ENCODE measurements at places on chromosomes 7 and 10.

DNA sequence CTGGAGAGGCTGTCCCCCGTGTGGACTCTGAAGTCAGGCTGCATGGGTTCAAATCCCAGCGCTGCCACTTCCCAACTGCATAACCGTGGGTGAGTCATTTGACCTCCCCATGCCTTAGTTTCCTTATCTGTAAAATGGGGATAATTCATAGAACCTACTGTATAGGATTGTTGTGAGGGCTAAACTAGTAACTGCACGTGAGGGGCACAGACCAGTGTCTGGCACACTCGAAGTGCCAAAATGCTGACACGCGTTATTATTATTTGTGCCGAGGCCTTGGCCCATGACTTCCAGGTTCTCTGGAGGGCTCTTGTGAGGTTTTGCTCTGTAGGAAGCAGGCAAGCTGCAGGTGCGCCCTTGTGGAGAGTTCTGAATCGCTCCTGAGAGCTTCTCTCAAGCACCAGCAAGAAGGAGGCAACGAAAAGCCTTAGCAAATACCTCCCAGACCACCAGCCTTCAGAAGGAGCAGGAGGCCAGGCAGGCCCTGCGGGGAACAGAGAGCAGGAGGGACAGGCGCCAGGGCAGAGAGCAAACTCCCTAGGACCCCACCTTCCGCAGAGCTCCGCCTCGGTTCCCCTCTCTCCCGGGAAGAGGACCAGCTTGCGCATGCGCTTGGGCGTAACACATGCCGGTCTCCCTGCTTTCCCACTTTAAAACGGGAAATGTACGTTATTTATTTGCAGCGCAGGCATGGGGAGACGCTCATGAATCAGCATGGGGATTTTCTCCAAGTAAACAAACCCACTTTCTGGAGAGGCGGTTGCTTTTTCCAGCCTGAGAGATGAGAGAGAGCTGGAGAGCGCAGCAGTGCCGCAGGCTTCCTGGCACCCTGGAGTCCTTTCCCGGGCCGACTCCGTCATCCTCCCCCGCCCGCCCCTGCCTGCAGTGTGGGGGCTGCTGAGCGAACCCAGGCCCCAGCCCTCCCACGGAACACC lies 39.6 kb downstream of the SORCS3 start:
- DNase-seq = no peak

DNA sequence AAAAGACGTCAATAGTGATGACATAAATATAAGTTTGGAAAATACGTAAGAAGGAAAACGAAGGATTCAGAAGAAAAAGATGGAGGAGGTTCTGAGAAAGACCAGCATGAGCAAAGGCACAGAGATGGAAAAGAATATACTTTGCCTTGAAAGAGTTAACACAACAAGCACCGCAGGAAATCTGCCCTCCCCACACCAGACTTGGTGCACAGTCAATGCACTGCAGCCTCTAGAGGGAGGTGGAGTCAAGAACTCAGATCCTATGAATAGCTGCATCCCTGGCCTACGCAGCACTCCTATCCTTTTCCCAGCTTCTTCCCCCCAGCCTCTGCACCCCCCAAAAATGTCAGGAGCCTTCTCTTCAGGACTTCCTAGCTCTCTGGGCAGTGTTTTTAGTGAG lies 1370.6 kb upstream of the LRRTM3 start:
- DNase-seq = no peak

GRCh38 chr7:127629268-127629854 lies 11.4 kb upstream of the PAX4 start:
- no peak for DNase-seq

GRCh38 chr10:44832595-44833390 lies 78.3 kb upstream of the TMEM72 start:
- no peak for DNase-seq

DNA sequence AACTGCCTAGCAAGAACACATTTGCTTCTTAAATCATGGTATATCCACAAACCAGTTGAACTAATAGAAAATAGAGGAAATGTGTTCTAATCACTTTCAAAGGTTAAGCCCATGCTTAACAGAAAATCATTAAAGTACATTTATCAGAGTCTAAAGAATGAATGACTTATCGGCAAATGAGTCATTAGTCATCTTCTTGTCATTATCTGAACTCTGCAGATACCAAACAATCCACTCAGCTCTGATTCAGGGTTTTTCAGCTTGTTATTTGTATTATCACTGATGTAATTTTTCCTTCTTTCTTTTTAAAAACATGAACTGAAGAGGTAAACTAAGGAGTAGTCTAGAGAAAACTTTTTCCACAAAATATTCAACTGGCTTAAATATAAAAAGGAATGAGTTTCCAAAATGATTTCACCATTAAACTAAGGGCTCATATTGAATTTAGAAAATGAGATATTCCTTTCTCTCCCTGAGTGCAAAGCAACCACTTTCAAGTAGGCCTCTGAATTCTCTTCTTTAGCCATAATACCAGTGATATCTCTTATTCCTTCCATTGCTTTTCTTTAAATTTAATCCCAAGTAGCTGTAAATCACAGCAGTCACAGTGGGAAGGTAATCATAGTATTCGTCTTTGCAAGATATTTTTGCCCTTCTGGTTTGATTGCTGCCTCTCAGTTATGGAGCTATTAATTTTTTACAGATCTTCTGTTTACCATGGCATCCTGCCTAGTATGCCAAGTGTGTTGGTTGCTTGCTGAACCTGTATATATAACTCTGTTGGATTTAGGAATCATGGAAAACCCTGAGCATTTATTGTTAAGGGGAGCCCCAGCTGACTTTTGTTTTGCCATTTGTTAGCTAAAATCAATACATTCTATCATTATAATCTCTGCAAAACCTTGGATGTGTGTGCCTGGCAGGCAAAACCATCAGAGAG lies 125.1 kb downstream of the THSD7A start:
- DNase-seq = no peak

DNA sequence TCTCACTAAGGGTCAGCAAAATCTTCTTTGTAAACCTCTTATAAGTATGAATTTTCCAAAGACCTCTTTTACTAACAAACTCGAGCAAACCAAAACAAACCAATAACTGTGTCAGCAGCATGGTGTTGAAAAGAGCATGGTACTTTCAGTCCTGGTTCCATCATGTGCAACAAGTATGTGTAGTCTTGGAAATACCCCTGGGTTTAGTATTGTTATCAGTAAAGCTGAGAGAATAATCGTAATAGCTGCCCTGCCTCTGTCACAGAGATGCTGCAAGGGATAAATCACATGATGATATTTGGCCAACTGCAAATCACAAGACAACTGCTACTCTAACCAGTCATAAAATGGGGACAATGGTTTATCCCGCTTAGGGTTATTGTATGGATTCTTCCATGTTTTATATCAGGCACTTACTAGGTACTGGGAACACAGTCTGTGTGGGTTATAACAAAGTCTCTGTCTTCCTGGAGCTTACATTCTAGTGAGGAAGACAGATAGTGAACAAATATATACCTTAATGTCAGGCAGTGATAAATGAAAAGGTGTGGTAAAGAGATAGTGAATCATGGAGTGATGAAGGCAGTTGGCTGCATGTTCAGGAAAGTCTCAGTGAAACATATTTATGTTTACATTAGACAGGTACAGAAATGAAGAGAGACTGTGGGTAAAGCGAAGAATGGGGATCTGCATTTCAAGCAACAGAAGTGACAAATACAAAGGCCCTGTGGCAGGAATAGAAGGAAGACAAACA lies 60.5 kb upstream of the C10orf90 start:
- no peak for DNase-seq

DNA sequence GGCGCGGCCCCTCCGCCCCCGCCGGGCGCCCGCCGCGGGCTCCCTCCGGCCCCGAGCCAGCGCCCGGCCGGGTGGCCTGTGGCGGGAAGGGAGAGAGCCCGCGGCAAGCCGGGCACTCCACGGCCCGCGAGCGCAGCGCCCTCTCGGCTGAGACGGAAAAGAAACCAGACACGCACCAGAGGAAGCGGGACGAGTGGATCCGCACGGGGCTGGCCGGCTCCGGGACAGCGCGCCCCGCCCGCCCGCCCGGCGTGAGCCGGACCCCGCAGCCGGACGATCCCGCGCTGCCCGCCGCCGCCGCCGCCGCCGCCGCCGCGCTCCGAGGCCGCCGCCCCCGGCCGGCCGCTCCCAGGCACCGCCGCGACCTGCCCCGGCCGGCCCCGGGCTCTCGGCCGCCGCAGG lies 300 bp downstream of the ARHGAP21 start:
- peak; percentile 15 for DNase-seq

DNA sequence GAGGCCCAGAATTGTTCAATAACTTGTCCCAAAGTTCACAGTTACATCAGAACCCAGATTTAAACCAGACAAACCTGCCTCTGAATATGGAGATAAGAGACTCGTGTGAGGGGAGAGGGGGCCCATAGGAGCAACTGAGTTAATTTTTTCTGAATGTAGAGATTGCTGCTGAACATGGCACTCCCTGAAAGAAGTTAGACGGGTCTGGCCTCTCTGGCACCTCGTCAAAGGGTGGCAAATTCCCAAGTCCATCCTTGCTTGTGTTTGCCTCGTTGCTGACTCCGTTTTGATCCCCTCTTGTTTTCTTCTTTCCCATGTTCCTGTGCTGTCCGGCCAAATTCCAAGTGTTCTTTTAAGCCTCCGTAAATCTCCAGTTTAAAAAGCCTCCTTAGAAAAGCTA lies 35.2 kb upstream of the YAE1 start:
- no peak for DNase-seq

DNA sequence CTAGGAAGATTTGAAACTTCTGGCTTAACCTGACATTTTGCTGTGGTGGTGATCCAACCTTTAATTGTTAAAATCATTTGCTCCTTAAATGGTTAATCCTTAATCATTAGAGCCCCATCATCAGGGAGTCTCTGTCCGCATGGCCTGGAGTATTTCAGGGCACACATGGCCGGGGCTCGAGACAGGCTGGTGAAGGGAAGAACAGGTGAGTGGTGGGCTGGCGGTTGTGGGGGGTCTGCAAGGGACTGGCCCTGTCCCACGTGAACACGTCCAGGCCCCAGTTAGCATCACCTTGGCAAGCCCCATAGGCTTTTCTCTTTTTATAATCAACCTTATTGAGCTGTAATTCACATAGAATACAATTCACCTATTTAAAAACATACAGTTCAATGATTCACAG lies 109.5 kb downstream of the DNAJB6 start:
- no peak for DNase-seq

- DNase-seq = no peak
Measured at GRCh38 chr10:124578231-124579010, 116.8 kb downstream of the LHPP start.

- DNase-seq = no peak
Measured at GRCh38 chr7:74012842-74013249, 15.1 kb upstream of the ELN start.

- no peak for DNase-seq
Measured at GRCh38 chr10:19983880-19984565, 167.8 kb downstream of the PLXDC2 start.

GRCh38 chr7:44307301-44307900 lies 18.0 kb downstream of the CAMK2B start:
- DNase-seq = no peak

DNA sequence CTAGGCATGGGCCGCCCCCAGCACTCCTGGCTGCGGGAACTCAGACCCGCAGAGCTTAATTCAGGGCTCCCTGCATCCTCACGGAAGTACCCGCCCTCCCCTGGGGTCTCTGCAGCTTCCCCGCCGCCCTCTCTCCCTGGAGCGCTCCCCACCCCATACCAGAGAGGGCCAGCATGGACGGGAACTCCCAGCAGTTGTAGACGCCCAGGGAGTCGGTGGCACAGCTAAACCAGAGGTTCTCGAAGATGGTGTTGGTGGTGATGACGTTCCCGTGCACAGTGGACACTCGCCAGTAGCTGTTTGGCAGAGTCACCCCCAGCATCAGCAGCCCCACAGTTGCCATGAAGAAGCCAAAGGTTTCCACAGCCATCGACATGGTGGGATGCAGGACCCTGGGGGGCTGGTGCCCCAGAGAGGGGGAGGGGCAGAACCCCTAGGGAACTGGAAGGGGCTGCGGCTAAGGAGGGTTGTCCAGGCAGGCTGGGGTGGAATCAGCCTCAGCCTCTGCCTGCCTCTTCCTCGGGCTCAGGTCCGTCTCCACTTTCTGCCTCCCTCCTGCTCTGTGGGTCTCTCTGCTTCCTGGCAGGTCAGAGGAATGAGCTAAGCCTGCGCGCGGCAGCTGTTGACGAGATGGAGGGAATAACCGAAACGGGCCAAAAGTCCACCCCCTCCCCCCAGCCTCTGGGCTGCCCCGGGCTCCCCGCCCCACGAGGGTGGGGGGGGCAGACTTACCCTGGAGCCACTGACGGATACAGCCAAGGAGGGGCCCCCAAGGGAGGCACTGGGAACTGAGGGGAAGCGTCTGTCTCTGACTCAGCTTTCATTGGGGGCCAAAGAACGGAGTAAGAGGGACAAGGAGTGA lies at the start of gene CLDN15:
TSS of gene CLDN15 (minus strand) at position 597 of the 862 bp plus-strand sequence. CDS start at position 376, 221 bp downstream.
- DNase-seq = no peak

DNA sequence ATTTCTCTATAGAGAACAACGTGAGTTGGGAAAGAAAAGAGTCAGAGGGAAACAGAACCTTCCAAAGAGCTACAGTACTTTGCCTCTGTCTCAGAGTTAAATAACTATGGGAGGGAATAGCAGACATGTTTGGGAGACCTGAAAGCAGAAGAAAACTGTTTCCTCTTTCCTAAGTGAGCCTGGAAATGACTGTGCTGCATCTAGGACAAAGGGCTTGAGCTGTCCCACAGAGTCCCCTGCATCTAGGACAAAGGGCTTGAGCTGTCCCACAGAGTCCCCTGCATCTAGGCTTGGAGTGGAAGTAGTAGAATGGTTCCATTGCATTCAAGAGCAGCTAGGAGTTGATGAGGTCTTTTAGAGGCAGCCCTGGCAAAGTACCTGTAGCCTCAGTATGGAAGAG lies 149.7 kb downstream of the DKK1 start:
- DNase-seq = no peak

- no peak for DNase-seq
Measured at GRCh38 chr7:92875173-92875572, 38.8 kb upstream of the CDK6 start.

DNA sequence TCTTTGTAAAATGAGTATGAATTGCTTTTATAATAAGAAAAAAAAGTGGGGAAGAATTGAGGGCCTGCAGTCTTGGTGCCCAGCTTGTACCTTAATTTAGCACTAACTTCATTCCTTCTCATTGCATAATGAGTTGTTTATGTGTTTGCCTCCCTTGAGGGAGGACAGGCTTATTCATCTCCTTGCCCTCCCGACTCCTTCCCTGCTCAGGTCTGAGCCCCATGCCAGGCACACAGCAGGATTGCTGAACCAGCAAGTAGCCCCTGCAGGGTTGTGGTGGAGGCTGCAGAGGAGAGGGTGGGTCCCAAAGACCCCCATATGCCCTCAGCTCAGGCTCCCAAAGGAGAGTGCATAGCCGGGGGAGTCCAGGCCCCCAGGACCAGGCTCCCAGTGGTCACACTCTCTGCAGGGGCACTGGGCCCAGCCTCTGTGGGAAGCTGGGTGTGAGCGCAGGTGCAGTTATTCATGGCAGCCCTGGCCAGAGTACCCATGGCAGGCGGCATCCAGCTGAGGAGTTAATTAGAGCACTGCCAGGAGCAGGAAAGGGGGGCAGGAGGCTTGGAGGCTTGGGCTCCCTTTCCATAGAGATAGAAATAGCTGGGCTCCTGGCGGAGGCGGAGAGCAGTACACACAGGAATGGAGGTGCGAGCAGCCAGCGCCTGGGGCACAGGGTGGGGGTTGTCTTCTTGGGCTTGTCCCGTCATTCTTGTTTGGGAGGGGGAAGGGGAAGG lies 28.2 kb upstream of the GOLGA7B start:
- no peak for DNase-seq
